Inflammatory macrophage treated with lipopolysaccharide for 4 hours (primary cell): ENCODE measurements at places on chromosomes 1 and 21.

DNA sequence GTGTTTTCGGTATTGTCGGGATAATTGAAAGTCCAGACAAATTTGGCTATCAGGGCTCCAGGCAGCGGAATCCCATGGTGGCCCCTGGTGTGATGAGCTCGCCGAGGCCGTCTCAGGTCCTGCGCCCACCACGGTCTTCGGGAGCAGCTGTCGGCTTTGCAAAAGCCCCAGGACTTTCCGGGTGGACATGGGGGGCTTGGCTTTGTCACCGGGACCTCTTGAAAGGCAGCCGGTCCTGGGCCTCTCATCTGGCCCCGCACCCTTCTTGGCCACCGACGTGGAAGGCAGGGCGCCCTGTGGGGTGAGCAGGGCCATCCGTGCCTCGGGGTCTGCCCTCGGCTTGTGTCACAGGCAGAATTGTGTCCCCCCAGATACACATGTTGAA is 87.1 kb upstream of the ACTRT2 start:
- DNase-seq: no peak

- DNase-seq: peak; percentile 74
Observed at GRCh38 chr1:98048244-98048643, 127.4 kb upstream of the DPYD start.

GRCh38 chr1:167454894-167455785 is 63.2 kb downstream of the CD247 start:
- DNase-seq: peak; percentile 53

- peak; percentile 73 for DNase-seq
Observed at GRCh38 chr1:27994060-27994459, 34.3 kb downstream of the XKR8 start.

GRCh38 chr1:217027403-217028080 is 304.3 kb upstream of the ESRRG start:
- no peak for DNase-seq

GRCh38 chr1:167717351-167717750 is 4.4 kb upstream of the MPZL1 start:
- DNase-seq: no peak

DNA sequence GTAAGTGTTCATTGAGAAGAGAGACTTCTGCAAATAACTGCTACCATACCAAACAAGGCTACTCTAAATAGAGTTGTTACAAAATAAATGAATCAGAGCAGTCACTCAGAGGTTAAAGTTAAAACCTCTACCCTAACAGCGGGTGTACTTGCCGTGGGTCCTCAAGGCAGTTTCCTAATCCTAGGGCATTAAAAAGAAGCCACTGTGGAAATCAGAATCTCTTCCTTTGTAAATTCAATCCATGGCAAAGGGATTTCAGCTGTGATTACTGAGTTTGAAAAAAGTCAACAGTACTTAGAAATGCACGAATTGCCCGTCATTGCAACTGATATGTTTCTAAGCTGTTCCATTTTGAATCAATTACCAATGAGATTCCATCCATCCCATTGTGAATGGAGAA is 13.5 kb downstream of the TBX15 start:
- no peak for DNase-seq

GRCh38 chr1:189782295-189782694 is 695.4 kb downstream of the BRINP3 start:
- DNase-seq: no peak

DNA sequence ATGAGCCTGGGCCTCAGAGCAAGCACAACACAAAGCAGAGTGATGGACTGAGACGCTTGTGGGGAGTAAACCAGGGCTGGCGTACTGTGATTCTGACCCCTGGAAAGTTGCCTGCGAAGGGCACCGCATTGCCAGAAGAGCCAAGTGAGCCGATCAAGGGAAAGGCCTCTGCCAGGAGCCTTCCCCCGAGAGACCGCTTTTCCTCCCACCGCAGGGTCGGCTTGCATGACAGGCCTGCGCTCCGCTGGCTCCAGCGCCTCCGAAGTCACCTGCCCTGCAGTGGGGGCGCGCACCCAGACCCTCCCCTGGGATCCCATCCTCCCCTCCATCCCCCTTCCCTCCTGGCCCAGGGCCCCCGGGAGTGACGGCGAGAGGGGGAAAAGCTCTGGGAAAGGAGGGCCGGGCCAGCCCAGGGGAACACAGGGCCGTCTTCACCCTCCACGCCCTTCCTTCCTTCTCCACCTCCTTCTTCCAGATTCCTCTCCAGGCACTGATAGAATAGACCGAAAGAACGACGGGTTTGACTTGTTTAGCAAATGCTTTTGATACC is 165.0 kb downstream of the TRIM33 start:
- no peak for DNase-seq

- peak; percentile 8 for DNase-seq
Observed at GRCh38 chr21:39137248-39138178, 45.7 kb downstream of the PSMG1 start.

DNA sequence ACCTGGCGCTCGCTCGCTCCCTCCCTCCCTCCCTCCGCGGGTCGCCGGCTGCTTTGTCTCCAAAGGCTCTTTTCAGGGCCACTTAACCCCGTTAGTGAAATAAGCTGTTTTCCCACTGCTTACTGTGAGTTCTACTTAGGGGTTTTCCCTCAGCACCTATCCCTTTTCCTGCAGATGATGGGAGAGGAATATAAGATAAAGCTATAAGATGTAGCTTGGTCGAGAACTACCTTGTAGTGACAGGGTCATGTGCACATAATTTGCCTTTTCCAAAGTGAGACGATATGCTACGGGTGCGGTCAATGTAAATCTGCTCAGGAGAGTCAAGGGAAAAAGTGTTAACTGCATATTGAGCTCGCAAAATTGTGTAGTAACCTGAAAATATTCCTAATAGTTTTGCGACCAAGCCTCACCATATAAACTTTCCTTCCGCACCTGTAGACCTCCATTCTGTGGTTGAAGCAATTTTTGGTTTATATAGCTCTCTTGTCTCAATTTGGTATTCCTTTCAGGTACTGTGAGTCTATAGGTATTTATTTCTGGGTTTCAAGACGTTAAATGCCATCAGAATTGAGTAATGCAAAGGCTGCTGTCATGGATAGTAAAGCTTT is 55.8 kb upstream of the BOLA1 start:
- DNase-seq: no peak

- DNase-seq: peak; percentile 12
Observed at GRCh38 chr1:14724678-14725077, 126.2 kb downstream of the KAZN start.

- no peak for DNase-seq
Observed at GRCh38 chr1:90309806-90310205, 314.9 kb downstream of the ZNF326 start.

DNA sequence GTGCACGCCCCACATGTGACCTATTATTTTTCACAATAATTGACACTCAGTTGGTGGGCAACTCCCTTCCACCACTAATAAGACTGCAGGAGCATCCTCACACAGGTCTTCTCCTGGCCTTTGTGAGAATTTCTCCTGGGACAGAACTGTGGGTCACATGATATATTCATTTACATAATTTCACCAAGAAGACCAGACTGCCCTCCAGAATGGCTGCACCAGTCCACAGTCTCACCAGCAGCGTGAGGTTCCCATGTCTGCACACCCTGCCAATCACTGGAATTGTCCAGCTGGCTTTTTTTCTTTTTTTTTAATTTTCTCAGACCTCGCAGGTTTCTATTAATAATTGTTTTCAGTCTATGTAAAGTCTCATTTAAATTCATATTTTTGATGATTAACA is 41.3 kb downstream of the ATP1A1 start:
- no peak for DNase-seq

- no peak for DNase-seq
Observed at GRCh38 chr1:2065699-2066098, 15.5 kb downstream of the PRKCZ start.

GRCh38 chr1:219081943-219082925 is 91.4 kb upstream of the LYPLAL1 start:
- DNase-seq: peak; percentile 48

- peak; percentile 78 for DNase-seq
Observed at GRCh38 chr1:15178571-15179484, 25.3 kb downstream of the TMEM51 start.

DNA sequence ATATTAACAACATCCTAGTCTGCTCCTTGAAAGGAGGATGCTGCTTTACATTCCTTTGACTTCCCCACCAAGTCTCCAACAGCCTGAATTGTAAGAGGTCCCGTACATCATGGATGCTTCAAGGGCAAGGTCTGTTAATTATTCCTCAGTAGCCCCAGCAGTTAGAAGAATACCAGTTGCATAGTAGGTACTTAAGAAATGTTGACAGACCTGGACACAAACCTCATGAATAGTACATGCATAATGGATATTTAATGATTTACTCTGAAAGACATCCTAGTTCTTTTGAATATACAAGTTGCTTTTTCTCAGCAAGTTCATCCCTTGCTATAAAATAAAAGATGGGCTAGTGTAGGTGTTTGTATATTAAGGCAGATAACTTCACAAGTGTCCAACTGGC is 112.1 kb upstream of the DPYD start:
- DNase-seq: no peak

DNA sequence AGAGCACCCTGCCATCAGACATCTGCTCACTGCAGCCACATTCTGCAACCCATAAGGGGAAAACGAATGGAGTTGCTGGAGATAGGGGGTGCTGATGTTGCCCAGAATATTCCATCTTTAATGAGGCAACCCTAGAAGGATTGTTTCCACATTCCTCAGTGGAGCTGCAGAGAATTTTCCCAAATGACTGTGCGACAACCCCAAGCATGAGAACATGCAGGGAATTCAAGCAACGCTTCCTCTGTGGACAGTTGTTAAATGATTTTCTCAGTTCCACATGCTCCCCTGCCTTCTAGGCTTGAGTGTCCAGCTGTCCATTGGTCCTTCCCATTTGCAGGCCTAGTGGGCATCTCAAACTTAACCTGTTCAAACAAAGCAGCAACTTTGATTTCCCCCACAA is 20.5 kb upstream of the UBL4B start:
- DNase-seq: no peak

GRCh38 chr1:240435996-240436566 is 175.9 kb downstream of the GREM2 start:
- DNase-seq: no peak

DNA sequence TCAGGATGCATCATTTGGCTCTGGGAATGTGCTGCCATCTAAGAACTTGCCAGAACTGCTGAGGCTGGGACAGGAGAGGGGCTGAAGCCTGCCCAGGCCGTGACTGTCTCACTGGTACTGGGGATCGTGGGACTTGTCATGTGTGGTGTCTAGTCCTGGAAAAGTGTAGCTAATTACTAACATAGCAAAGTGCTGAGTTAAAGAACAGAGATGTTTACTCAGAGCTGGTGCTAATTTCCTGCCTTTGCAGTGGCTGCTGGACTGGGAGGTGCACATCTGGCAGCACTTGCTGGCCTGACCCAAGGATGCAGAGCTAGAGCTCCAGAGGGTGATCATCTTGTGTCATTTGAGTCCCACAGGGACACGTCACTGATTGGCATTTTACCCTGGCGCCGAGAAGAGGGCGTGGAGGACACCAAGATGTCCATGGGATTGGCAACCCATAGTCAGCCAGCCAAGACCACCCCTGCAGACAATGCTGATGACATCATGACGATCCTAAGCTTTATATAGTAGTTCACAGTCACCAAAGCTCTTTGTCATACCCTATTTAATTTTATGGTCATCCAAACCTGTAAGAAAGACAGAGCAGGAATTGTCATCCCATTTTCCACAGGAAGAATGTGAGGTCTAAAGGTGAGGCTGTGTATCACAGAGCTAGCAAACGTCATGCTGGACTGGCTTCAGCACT is 110.1 kb upstream of the SLC44A3 start:
- DNase-seq: no peak

DNA sequence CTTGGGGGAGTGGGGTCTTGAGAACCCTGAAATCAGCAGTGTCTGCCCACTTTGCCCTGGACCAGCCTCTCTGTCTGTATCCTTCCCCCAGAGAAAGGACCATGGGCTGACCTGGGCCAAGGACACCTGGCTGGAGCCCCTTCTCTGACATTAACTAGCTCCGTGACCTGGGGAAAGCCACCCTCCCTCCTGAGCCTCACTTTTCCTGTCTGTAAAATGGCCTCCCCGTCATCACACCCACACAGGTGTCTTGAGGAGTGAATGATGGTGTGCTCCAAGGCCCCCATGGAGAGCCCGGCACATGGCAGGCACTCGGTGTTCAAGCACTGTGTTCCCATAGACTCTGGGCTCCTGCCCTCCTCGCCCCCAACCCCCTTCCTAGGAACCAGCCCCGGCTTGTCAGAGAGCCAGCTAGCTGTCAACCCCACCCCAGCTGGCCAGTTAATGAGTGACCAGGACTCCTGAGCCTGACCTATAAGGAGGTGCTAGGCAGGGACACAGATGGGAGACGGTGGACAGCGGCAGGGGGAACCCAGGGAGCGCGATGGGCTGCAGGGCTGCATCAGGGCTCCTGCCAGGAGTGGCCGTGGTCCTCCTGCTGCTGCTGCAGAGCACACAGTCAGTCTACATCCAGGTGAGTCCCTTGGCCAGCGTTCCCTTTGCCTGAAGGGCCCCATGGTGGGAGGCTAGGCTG is at the start of gene GUCA2B:
Gene GUCA2B (plus strand): TSS at position 504 of the 694 bp plus-strand sequence. CDS start 41 bp downstream, at position 545.
- DNase-seq: no peak

GRCh38 chr1:109799445-109799844 is 35.7 kb upstream of the EPS8L3 start:
- DNase-seq: no peak

DNA sequence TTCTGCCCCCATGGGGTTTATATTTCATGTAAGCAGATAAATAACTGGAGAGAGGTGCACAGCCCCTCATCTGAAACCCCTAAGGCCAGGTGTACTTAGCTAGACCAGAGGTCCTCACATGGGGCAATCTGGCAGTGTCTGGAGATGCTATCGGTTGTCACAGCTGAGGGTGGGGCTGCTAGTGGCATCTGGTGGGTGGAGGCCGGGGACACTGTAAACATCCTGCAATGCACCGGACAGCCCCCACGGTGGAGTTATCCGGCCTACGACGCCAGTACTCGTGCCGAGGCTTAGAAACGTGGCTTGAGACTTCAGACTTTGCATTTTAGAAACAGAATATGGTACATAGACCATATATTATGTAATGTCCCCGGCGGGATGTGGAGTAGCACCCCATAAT is 186.5 kb upstream of the VAMP3 start:
- DNase-seq: no peak

- peak; percentile 9 for DNase-seq
Observed at GRCh38 chr1:212218911-212219310, 66.3 kb upstream of the PPP2R5A start.

GRCh38 chr21:45469273-45470086 is 64.5 kb downstream of the COL18A1 start:
- no peak for DNase-seq

DNA sequence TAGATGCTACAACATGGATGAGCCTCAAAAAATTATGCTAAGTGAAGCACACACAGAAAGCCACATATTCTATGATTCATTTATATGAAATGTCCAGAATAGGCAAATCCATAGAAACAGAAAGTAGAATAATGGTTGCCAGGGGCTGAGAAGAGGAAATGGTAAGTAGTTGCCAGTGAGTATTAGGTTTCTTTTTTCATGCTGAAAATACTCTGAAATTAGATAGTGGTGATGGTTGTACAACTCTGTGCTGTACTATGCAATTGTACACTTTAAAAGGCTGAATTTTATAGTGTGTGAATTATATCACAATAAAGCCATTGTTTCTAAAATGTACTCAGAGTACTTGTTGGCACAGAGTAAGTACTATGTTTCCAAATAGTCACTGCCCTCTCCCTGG is 15.5 kb upstream of the GFI1 start:
- DNase-seq: peak; percentile 82
